Right kidney (tissue), 9 donors: ENCODE measurements at places on chromosomes 4 and X.
A peak's percentile ranks its signal among the peaks of the same experiment; 100 is the strongest.

- DNase-seq: no peak
Observed at GRCh38 chr4:8208565-8208964, 9.5 kb downstream of the SH3TC1 start.

DNA sequence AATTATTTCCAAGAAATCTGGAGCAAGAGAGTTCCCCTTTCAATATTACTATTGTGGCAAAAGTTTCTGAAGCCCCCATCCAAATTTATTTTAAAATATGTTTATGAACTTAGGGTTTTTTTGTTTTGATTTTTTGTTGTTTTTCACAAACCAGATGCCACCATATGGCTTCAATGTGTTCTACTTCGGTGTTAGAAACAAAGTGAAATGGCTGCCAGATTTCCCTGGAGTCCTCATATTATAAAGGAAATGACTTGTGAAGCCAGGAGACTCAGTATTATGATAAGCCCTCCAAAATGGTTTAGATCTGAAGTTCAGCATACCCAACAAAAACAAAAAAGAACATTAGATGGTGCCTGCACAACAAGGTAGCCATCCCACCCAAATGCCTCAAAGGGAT lies 154.2 kb upstream of the SPANXC start:
- no peak for DNase-seq

- no peak for DNase-seq
Observed at GRCh38 chrX:96835660-96836289, 47.9 kb upstream of the RPA4 start.

- DNase-seq: peak; percentile 1
Observed at GRCh38 chr4:125891597-125892258, 577.0 kb downstream of the FAT4 start.

- DNase-seq: peak; percentile 17
Observed at GRCh38 chrX:2320580-2321327, 180.0 kb downstream of the DHRSX start.

- DNase-seq: no peak
Observed at GRCh38 chr4:184167576-184167975, 50.1 kb downstream of the ENPP6 start.

- no peak for DNase-seq
Observed at GRCh38 chr4:169159624-169160171, 111.1 kb downstream of the SH3RF1 start.

DNA sequence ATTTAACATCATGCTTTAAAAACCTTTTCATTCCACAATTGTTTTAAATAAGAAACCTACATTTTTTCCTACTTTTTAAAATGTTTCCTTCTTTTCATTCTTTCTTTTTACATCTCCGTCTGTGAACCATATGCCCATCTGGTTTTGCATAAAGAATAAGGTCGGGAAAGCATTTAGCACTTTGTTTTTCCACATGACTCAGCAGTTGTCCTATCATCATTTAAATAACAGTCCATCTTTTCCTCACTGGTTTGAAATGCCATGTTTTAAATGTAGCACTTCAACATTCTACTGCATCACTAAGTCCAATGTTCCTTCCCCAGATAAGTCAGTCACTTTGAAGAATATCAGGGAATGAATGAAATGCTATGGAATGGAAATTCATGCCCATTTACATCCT lies 128.4 kb downstream of the SH3RF1 start:
- DNase-seq: no peak

- no peak for DNase-seq
Observed at GRCh38 chr4:101685126-101685525, 105.4 kb upstream of the BANK1 start.

DNA sequence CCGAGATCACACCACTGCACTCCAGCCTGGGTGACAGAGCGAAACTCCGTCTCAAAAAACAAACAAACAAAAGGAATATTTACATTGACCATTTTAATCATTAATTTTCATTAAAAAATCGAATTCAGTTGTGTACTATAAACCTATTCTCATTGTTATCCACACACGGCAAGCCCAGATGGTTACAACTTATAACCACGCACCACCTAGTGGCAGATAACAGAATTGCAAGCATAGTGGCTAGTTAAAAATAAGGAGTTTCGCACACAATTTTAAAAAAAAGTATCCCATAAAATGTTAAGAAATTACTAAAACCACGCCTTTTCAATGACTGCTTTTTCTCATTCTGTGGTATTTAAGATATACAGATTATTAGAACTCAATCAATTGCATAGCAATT lies 25.4 kb downstream of the MBNL3 start:
- no peak for DNase-seq

DNA sequence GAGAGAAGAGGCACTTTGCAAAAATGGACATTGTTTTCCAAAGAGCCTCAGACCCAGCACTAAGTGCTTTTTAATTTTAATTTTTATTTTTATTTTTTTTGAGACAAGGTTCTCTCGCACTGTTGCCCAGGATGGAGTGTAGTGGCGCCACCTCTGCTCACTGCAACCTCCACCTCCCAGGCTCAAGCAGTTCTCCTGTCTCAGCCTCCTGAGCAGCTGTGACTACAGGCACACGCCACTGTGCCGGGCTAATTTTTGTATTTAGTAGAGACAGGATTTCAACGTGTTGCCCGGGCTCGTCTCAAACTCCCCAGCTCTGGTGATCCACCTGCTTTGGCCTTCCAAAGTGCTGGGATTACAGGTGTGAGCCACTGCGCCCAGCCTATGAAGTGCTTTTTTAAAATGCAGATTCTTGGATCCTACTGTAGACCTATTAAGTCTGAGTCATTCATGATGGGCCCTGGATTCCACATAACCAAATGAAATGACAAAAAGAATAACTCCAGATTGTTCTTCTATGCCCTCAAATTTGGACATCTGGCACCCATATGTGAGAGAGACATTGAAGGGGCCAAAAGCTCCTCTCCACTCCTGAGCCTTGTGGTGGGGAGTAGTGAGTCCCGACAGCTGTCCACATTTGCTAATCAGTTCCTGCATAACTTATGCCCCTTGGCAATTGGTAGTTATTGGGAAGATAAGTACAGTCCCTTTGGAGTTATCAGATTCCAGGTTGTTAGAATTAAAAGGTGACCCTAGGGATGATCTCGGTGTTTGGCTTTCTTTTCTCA lies 3.6 kb downstream of the NOCT start:
- DNase-seq: no peak

DNA sequence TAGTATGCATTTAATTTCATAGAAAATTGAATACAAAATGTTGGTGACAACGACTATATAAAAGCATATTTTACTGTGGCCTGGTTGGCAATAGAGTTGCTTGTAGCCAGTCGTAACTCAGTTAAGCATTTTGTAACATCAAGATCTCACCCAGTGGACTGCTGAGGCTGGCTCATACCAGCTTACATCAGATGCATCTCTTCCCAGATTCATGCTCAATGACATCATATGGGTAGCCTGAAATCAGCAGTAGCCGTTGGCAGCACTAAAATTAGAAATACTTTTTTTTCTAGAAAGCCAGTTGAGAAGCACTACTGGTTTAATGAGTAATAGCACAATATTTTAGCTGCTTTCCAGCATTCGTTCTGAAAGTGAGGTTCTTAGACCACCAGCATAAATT lies 341.2 kb downstream of the TECRL start:
- DNase-seq: no peak

GRCh38 chr4:127479031-127479622 lies 153.6 kb upstream of the INTU start:
- peak; percentile 6 for DNase-seq

- DNase-seq: no peak
Observed at GRCh38 chrX:136421338-136421737, 66.4 kb upstream of the BRS3 start.

GRCh38 chr4:102355748-102356147 lies 10.5 kb upstream of the SLC39A8 start:
- DNase-seq: no peak

DNA sequence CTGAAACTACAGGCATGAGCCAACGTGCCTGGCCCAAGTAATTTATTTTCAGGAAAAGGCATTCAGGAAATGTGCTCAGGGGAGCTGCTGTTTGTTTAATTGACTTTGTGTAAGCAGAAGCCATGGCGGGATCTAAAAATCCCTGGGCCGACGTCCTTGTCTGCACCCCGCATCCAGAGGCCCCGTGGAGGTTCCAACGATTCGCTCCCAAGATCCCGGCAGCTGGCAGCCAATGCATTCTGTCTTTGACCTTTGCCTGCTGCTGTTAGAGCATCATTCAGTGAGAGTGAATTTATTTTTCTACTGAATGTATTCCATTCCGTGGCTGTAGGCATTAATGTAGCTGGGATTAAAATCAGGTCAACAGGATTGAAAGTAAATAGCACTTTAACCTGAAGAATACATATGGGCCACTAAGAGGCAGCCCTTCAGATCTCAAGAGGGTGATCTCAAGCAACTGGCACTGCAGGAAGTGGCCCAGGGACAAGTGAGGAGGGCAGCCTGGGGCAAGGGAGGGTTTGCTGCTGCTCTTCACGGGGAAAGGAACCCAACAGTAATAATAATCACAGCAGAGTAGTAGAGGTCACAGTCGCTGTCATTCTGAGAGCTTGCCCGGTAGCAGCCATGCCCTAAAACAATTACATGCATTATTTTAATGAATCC lies 75.2 kb downstream of the PSAPL1 start:
- DNase-seq: no peak

- DNase-seq: no peak
Observed at GRCh38 chrX:37677243-37677642, 8.3 kb upstream of the XK start.

DNA sequence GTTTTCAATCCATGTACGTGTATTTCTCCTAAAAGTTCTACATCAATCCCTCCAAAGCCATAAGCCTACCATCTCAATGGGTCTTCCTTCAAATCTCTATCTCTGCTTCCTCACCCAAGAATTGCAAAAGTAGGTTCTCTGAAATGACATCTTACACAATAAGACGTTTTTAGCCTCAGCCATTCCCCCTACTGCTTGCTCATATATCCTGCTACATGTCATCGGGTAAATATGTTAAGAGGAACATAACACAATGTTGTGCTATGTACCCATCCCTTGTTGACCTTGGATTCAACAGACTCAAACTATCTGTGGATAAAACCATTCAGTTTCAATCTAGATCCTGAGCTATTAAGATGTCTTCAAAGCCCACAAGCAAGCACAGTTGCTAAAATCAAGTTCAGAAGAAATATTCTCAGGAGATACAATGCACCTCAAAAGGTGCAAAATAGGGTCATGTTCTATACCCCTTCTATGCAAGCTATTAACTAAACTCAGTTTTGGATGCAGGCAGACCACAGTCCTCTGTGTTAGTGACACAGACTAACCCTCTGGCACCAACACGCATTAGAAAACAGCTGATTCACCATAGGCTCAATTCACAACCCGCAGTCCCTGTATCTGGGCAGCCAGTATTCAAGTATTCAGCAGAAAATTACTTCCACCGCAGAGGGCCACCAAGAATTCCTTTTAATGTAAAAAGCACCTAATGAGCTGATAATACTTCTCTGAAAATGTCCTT lies 56.8 kb downstream of the CD99L2 start:
- no peak for DNase-seq
